ENCODE measurements at places on chromosomes 1 and 21. TPM values are rescaled to one million over a fixed set of nuclear protein-coding genes. Genes with fewer than 3 reads are reported as not detected.

GRCh38 chr21:43884012-43884860, 19.2 kb downstream of the AGPAT3 start:
- H3K4me3 ChIP-seq = peak overlapping the region; percentile 48
- peaks cover 45% of the 10 kb centered on the region for H3K4me1 ChIP-seq
- DNase-seq = no peak

GRCh38 chr1:116806245-116806644, 52.0 kb downstream of the CD2 start:
- no peak for DNase-seq
- peak overlapping the region; percentile 90 for H3K27ac ChIP-seq
- no peaks in the 10 kb centered on the region for H3K27me3 ChIP-seq
- H3K36me3 ChIP-seq = peaks cover 2% of the 10 kb centered on the region
- H3K4me1 ChIP-seq = peaks cover 80% of the 10 kb centered on the region

Gene WNT2B
- 0.22 TPM for total RNA-seq

DNA sequence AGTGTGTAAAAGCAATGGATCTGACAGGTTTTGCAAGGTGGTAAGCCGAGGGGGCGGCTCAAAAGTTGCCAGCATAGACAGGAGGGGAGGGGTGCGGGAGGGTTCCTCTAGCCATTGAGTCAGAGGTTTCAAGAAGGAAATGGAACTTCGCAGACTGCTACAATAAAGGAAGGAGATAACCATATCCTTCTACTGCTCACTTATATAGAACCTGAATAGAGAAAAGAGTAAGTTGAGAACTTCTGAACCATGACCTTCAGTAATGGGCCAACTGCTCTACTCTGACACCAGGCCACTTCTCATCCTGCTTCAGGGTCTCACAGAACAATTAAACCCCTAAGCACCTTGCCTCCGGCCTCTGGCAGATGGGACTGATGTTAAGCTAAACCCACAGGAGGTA, 26.3 kb upstream of the BCAR3 start:
- H3K27ac ChIP-seq = no peak overlapping the region
- H3K4me3 ChIP-seq = no peak overlapping the region

DNA sequence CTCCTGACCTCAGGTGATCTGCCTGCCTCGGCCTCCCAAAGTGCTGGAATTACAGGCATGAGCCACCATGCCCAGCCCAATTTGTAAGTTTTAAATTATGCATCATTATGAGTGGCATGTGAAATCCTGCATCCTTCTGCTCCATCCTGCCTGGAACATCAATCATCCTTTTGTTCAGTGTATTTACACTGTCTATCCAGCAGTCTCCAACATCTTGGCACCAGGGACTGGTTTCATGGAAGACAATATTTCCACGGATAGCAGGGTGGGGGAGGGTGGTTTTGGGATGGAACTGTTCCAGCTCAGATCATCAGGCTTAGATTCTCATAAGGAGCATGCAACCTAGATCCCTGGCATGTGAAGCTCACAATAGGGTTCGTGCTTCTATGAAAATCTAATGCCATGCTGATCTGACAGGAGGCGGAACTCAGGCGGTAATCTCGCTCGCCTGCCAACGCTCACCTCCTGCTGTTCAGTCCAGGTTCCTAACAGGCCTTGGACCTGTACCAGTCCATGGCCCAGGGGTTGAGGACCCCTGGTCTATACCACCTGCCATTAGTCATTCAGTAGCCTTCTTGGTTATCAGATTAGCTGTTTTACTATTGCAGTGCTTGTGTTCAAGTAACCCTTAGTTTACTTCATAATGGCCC, 22.2 kb upstream of the TCEA3 start:
- no peak for DNase-seq
- peaks cover 4% of the 10 kb centered on the region for H3K4me1 ChIP-seq

Gene SLC16A1
- total RNA-seq = 35.4 TPM

DNA sequence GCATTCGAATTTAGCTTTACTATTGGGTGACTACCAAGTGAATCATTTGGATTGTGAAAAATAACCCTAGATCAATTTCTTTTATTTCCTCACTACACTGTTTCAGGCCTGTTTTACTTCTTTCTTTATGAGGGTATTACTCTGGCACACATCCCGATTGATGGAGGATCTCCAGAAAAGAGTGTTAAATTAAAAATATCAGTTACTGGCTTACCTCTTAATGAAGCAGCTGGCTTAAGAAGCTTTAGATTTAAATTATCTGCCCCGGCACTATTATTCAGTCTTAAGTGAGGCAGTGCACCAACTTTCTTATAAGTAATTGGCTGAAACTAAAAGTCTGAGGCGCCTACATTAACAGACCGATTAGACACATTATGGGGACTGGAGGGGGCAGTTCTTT, 1097.4 kb downstream of the TTLL7 start:
- H3K36me3 ChIP-seq = no peaks in the 10 kb centered on the region
- no peak overlapping the region for H3K27ac ChIP-seq
- H3K27me3 ChIP-seq = no peaks in the 10 kb centered on the region
- no peaks in the 10 kb centered on the region for H3K4me1 ChIP-seq
- H3K4me3 ChIP-seq = no peak overlapping the region

GRCh38 chr1:166322470-166322869, 155.7 kb upstream of the FAM78B start:
- H3K4me1 ChIP-seq = no peaks in the 10 kb centered on the region
- DNase-seq = no peak
- no peak overlapping the region for H3K4me3 ChIP-seq
- no peak overlapping the region for H3K27ac ChIP-seq
- H3K27me3 ChIP-seq = peaks cover 2% of the 10 kb centered on the region
- no peaks in the 10 kb centered on the region for H3K36me3 ChIP-seq

GRCh38 chr1:7401814-7402547, 369.1 kb upstream of the VAMP3 start:
- DNase-seq = no peak
- H3K36me3 ChIP-seq = no peaks in the 10 kb centered on the region
- H3K4me3 ChIP-seq = no peak overlapping the region
- H3K27ac ChIP-seq = no peak overlapping the region
- peaks cover 25% of the 10 kb centered on the region for H3K27me3 ChIP-seq

DNA sequence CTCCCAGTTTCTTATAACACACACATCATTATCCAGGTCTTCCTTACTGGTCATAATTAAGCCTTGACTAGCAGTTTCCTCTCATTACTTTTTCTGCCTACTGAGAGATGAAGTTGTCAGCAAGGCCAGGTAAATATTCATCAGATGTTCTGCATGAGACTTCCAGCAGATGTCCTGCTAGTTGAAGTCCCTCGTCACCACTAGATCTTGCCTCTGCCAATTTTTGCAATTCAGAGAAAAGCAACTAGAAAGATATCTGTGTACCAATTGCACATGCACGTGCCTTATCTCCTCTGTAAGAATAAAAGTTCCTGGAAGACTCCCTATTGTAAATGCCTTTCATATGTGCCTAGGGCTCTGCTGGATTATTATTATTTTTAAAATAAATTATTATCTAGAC, 18.3 kb downstream of the ACKR1 start:
- peaks cover 6% of the 10 kb centered on the region for H3K27me3 ChIP-seq
- H3K36me3 ChIP-seq = no peaks in the 10 kb centered on the region
- no peak overlapping the region for H3K27ac ChIP-seq
- H3K4me3 ChIP-seq = no peak overlapping the region
- no peak for DNase-seq

DNA sequence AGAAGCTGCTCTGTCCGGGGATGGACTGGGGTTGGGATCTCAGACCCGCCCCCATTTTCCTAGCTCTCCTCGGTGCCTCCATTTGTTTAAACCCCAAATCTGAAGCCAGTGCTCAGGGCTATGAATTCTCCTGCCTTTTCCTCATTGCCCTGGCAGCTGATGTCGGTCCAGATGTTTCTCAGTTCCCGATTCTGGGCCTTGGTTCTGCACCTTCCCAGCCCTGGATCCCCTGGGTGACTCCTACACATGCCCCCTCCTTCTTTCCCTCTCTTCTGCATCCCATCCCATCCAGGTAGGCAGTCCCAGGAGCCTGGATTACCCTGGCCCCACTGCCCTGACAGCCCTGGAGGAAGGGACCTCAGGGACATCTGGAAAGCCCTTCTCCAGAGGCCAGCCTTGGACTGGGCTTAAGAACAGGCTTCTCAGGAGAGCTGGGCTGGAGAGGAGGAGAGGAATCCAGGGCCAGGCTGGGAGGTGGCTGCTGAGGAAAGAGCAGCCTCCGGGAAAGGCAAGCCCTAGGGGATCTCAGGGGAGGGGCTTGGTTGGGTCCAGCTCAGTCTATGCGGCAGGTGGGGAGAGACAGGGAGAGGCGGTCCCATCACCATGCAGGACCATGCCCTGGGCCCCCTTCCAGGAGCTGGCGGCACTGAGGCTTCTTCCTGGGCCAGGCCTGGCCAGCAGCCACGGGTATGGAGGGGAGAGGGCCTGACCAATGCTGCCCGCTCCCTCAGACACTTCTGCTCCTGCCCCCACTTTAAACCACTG, 6.8 kb upstream of the EPS8L3 start:
- H3K27me3 ChIP-seq = peaks cover 1% of the 10 kb centered on the region
- H3K27ac ChIP-seq = no peak overlapping the region
- H3K4me3 ChIP-seq = no peak overlapping the region
- no peaks in the 10 kb centered on the region for H3K36me3 ChIP-seq
- peak; percentile 11 for DNase-seq
- peaks cover 8% of the 10 kb centered on the region for H3K4me1 ChIP-seq

Gene PLA2G4A
- 0.19 TPM for total RNA-seq

Gene CELA3B
- not detected for total RNA-seq

Gene RNU1-2
- 3,257 TPM for total RNA-seq

DNA sequence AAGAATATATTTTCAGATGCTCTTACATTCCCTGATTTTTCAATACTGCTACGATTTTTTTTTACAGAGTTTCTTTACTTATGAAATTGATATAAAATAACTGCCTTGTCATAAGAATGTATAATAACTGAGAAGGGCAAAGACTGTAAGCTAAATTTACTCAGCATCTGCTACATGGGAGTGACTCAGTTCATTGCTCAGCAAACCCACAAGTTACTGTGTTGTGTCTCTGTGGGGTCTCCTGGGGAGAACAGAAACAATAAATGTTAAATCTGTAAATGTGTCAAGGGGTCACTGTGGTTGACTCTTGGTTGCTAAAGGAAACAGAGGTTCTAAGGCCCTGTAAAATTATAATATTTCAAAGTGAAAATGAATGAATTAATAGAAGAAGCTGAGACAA, 210.3 kb upstream of the CACYBP start:
- no peak overlapping the region for H3K27ac ChIP-seq
- H3K27me3 ChIP-seq = no peaks in the 10 kb centered on the region
- no peaks in the 10 kb centered on the region for H3K36me3 ChIP-seq
- H3K4me3 ChIP-seq = no peak overlapping the region
- H3K4me1 ChIP-seq = peaks cover 10% of the 10 kb centered on the region
- no peak for DNase-seq

- H3K4me3 ChIP-seq = no peak overlapping the region
- H3K4me1 ChIP-seq = no peaks in the 10 kb centered on the region
- no peaks in the 10 kb centered on the region for H3K27me3 ChIP-seq
- no peak for DNase-seq
- H3K36me3 ChIP-seq = no peaks in the 10 kb centered on the region
Observed at GRCh38 chr1:176837708-176838107, 326.8 kb downstream of the ASTN1 start.

GRCh38 chr1:178503849-178504248, 7.1 kb upstream of the CLEC20A start:
- H3K27me3 ChIP-seq = peaks cover 2% of the 10 kb centered on the region
- no peaks in the 10 kb centered on the region for H3K4me1 ChIP-seq
- H3K27ac ChIP-seq = no peak overlapping the region
- DNase-seq = no peak

DNA sequence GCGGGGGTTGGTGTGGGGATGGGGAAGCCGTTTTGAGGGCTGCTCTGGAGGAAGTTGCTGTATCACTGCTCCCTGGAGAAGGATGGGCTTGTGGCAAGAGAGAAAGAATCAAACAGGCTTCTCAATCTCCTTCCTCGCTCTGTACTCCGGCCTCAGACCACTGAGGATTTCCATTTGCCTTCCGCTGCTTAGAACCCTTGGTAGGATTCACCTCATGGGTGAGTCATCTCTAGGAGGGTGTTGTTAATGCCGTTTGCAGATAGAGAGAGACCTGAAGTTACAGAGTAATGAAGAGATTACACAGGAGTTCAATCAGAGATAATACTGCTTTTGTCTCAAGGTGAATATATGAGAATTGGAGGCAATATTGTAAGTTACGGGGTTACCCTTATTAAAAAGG, 15.3 kb downstream of the SLC35F3 start:
- no peaks in the 10 kb centered on the region for H3K36me3 ChIP-seq
- no peaks in the 10 kb centered on the region for H3K4me1 ChIP-seq
- H3K4me3 ChIP-seq = no peak overlapping the region
- H3K27me3 ChIP-seq = no peaks in the 10 kb centered on the region
- DNase-seq = no peak

Gene TGFB2
- total RNA-seq = not detected

Gene OR10Z1
- total RNA-seq = not detected

GRCh38 chr1:181043025-181043888, 9.5 kb downstream of the MR1 start:
- no peak overlapping the region for H3K4me3 ChIP-seq
- H3K36me3 ChIP-seq = peaks cover 29% of the 10 kb centered on the region
- no peak for DNase-seq
- H3K27me3 ChIP-seq = no peaks in the 10 kb centered on the region
- peak overlapping the region; percentile 63 for H3K27ac ChIP-seq

Gene OR6K3
- not detected for total RNA-seq

Gene SHISAL2A
- 27.9 TPM for total RNA-seq

DNA sequence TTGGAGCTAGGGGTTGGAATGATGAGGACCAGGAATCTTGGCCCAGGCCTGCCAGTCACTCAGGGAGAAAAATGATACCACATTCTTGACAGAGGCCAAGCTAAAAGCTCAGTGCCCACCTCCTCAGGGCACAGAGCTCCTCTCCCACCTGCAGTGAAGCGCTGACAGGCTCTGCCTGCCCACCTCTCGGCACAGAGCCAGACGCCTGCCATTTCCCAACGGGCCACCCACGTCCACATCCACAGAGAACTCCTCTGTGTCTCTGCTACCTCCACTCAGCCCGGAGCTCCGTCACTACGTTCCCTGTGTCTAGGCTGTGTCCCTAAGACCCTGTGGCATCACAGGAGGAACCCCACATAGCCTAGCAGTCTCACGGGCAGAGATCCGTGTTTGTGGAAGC, 60.8 kb downstream of the MRPL37 start:
- no peak overlapping the region for H3K4me3 ChIP-seq
- DNase-seq = no peak
- peaks cover 2% of the 10 kb centered on the region for H3K36me3 ChIP-seq
- peak overlapping the region; percentile 51 for H3K27ac ChIP-seq
- H3K27me3 ChIP-seq = no peaks in the 10 kb centered on the region

- no peak overlapping the region for H3K4me3 ChIP-seq
- H3K27ac ChIP-seq = no peak overlapping the region
- DNase-seq = no peak
- H3K36me3 ChIP-seq = no peaks in the 10 kb centered on the region
Observed at GRCh38 chr1:4344065-4344732, 310.2 kb upstream of the AJAP1 start.

Gene CD34
- total RNA-seq = not detected

DNA sequence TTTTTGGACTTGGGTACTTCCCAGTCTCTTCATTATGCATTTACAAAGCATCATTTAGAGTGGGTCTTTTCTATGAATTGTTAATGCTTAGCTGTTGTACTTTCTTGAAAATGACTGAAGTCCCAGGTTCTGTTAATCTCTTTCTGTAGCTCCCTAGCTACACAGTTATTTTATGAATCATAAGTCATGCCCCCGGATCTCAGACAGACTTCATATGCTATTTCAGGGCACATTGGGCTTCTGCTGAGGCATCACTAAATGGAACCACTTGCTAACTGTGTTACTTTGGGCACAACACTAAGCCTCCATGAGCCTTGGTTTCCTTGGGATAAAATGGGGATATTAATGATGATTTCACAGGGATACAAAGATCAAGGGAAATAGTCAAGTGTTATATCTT, 55.5 kb upstream of the RBM15 start:
- no peak overlapping the region for H3K27ac ChIP-seq
- H3K36me3 ChIP-seq = no peaks in the 10 kb centered on the region
- no peak for DNase-seq
- no peak overlapping the region for H3K4me3 ChIP-seq

Gene SPATA21
- not detected for total RNA-seq

Gene FCMR
- 145 TPM for total RNA-seq
